Breast epithelium (tissue), 4 donors: ENCODE measurements at places on chromosomes 13 and 19. TPM values are rescaled to one million over a fixed set of nuclear protein-coding genes. Genes with fewer than 3 reads are reported as not detected.

DNA sequence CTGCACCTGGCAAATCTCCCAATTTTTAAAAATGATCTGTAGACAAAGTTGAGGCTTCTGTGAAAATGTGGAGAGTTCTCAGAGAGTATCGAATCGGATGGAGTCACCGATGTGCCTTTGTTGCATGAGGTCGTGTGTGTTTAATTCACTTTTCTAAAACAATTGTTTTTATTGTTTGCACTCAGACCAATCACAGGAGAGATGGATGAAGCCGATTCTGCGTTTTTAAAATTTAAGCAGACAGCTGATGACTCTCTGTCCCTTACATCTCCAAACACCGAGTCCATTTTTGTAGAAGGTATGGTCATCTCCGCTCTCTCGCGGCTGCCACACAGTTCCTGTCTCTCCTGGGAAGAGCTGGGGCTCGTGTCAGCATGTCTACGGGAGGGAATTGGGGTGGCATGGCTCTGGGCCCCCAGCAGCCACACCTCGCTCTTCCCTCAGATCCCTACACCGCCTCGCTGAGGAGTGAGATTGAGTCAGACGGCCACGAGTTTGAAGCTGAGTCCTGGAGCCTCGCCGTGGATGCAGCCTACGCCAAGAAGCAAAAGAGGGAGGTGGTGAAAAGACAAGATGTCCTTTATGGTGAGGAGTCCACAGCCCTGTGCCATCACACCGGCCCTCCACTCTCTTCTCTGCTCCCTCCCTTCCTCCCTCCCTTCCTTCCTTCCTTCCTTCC, 47.2 kb downstream of the PEX11G start:
- DNase-seq, result no peak

DNA sequence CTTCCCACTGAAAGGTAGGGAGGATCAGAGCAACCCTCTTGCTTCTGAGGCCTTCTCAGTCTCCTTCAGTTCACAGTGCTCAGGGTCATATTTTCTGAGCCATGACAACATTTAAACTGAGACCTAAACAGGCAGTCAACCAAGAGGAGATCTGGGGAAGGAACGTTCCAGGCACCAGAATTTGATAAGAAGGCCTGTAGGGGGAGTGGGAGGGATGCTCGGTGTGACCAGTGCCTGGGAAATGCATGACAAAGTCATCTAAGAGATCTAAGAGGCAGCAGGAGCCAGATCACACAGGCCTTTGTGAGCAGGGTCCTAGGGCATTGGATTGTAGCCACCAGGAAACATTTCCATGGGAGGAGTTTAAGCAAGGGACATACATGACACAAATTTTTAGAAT, 71.6 kb downstream of the SHISA2 start:
- DNase-seq, result no peak

DNA sequence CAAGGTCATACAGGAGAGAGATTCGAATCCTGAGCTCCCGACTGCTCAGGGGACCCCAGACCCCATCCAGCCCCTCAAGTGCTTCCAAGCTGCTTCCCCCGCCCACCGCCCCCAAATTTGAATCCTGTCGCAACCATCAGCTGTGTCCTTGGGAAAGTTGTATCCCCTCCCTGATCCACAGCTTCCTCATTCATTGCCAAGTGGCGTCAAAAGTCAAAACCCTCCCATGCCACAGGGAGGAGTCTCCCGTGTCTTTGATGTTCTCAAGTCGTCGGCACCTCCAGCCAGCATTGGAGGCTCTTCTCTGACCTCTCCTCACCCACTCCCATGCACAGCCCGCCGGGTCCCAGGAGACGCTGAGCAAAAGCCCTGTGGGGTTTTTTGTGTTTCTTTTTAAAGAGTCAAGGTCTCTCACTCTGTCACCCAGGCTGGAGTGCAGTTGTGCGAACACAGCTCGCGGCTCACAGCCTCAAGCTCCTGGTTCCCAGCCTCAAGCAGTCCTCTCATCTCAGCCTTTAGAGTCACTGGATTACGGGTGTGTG, 2.8 kb upstream of the IFI30 start:
- DNase-seq, result no peak

- no peak for DNase-seq
Observed at GRCh38 chr19:31018936-31019335, 330.3 kb downstream of the TSHZ3 start.

DNA sequence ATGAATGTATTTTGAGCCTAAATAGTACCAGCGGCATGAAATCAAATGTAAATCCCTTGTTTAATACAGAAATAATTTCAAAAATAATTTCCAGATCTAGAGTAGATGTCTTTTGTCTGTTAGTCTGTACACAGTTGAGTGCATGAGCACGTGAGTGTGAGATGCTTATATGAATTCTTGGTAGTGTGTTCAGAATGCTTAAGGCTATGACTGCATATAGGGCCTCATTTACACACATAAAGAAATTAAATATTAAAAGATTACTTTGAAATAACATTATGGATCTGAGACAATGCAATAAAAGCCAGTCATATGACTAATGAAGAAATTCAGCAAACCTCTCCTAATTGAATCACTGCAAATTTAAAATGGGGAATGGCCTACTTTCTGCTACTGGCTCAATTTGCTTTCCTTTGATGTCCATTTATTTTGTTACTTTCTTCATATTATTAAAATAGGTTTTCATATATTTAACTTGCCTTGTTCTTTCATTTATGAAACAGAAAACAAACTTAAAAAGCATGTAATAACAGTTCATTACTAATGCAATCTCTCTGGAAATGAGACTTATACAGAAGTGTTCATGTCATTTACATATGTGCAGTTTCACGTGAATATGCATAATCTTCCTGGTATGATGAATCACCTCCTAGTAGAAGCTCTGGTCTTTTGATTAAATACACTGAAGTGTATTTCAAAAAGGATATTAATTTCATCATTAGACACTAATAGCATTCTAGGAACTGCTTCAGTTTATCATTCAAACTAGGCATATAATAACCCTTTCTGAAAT, 4.5 kb downstream of the AMER2 start:
- DNase-seq, result no peak

DNA sequence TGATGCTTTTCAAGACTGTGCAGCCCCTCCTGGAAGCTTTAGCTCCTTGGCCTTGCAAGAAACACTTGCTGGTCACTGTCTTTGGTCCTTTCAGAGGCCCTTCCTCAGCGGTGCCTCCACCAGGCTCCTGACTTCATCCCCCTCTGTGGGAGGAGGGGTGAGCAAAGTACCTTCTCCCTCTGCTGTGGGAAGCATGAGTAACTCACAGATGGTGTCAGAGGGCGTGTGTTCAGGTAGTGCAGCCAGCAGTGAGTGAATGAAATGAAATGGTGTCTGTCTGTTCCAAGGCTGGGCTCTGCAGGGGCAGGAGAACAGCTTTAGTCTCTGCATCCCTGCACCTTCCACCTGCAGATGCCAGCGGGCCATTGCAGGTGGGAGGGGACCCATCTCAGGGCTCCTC, 102.9 kb downstream of the SHISA2 start:
- DNase-seq, result no peak

DNA sequence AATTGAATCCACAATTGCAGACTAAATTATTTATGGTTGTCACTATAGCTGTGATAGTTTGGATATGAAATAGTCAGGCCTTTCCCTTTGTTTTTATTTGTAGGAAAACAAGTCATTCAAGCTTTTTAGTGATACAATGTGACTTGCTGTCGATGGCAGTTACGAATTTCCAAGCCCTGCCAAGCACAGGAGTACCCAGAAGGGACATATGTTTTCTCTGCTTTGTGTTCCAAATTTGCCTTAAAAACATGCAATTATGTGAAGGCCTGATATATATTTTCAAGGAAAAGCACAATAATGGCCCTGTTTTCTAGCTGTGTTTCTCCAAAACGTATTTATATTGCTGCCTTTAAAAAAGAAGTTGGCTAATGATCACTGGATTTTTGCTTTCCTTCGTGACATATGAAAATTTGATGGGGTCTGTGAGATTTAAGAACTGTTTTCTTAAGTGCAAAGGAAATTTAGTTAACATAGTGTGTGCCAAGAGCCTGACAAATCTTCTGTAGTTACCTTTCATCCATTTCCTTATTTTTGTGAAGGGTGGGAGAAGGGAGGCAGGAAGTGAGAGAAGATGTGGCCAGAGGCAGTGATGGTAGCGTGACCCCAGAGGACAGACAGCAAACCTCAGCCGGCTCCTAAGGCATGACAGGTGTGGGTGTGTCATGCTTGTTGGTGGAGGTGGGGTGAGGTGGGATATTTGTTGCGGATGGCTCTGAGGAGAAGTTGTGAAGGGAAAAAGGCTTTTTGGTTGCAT, 79.6 kb downstream of the TEX26 start:
- no peak for DNase-seq

- no peak for DNase-seq
Observed at GRCh38 chr13:20608438-20609020, 41.6 kb downstream of the IFT88 start.

DNA sequence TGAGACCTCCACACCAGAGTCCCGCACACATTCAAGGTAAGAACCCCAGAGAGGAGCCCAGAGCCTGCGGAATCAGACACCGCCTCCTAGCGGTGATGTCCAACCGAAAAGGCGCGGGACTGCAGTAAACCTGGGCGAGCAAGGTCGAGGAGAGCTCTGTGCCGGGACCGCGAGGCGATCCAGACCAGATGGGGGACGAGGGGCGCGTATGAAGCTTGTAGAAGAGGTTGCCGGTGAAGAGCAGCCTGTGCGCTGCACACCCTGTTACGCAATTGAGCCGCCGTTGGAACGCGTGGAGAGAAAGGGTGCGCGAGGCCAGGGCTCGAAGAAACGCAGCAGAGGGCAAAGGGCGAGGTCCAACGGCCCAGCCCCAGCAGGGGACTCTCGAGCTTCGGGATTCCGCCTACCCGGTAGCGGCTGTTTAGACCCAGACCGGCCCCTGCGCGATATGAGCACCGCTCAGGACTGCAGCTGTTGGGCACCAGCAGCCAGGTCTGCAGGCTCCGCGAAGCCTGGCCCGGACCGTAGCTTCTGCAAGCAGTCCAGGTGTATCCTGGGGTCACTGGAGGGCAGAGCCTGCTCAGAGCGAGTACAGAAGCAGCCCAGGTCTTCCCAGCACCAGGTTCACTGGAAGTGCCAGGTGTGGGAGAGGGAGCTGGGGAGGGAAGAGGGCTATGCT, 65.9 kb upstream of the ZNF599 start:
- no peak for DNase-seq

DNA sequence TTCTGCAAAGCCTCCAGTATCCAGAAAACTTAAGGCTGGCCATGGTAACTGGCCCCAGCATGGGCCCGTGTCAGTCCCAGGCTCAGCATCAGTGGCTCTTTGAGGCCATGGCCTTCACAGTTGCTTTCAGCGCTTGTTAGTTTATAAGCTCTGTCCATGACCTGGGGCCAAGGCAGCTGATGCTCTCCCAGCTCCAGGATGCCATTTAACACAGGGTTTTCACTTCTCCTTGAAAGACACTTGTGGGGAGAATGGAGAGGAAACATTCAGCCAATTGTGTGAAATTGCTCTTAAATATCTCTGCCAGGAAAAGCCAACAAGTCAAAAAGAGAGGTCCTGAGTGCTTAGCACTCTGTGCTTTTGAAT, 321.3 kb downstream of the FOXO1 start:
- DNase-seq, result no peak

DNA sequence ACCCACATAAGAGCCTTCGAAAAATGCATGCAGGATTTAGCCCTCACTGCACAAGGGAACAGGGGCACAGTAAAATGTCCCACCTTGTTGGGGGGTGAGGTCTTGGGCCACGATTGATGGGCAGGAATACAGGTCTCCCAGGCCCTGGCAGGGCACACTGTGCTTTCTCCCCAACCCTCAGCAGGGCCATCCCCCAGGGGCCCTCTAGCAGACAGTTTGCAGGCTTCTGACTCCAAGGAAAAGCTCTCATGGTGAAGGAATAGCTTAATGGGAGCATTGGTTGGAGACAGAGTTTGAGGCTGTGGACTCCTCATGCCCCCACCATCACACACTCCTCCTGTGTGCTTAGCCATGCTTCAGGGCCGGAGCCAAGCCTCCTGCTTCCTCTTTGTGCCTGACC, 484.6 kb downstream of the ZNF536 start:
- no peak for DNase-seq

DNA sequence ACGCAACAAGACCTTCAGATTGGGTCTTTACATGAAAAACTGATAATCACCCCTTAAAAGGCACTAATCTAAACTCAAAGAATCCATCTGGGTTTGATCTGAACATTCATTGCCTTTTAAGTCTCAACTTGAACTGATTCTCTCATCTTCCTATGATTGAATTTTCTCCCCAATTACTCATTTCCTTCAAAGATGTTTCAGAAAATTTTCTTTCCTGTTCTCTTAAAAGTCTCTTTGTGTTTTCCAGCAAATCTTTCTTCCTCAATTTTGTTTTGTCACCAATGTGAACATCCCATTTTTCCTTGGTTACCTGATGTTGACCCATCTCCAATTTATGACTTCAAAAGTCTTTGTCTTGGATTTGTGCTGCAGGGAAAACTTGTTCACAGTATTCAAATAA, 234.3 kb downstream of the DACH1 start:
- DNase-seq, result no peak

GRCh38 chr13:37954191-37954590, 84.6 kb upstream of the TRPC4 start:
- DNase-seq, result no peak

GRCh38 chr19:17996826-17997316, 11.1 kb upstream of the ARRDC2 start:
- peak; percentile 89 for DNase-seq

- DNase-seq, result no peak
Observed at GRCh38 chr19:42596391-42597072, 1.8 kb upstream of the CEACAM8 start.

DNA sequence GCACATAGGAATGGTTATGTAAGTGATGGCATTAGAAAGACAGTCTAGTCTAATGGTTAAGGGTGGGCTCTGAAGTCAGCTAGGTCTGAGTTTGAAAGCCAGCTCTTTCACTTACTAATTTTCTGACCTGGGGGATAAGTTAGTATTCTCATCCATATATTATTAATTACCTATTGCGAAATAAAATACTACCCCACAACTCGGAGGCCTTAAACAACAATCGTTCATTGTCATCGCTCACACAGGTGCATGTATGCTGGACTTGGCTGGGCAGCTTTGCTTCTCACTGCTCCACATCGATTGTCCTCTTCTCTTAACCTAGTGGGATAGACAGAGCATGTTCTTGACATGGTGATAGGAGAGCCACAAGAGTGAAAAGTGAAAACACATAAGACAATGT, 54.7 kb downstream of the TNFSF11 start:
- DNase-seq, result no peak

GRCh38 chr19:50000038-50000840, 24.9 kb downstream of the VRK3 start:
- DNase-seq, result no peak

GRCh38 chr19:9939301-9939913, 3.1 kb upstream of the OLFM2 start:
- no peak for DNase-seq

- no peak for DNase-seq
Observed at GRCh38 chr19:39139305-39139874, 13.8 kb downstream of the PAK4 start.

GRCh38 chr19:33875071-33875470, 78.4 kb downstream of the KCTD15 start:
- no peak for DNase-seq

Gene ZNF20
- total RNA-seq, result 8.2 TPM

Gene ZNF723
- total RNA-seq, result not detected

Gene SBK3
- total RNA-seq, result 1.3 TPM

Gene RFPL4A
- total RNA-seq, result not detected

Gene HCN2
- total RNA-seq, result under 0.01 TPM

Gene HMG20B
- 142 TPM for total RNA-seq

Gene TPRX2
- total RNA-seq, result not detected

Gene MIR17HG
- 1.9 TPM for total RNA-seq

Gene SIGLEC10
- total RNA-seq, result 10.2 TPM

Gene CCNA1
- total RNA-seq, result 0.32 TPM

Gene SIAH3
- total RNA-seq, result not detected

Gene SLC35E1
- total RNA-seq, result 44.9 TPM
